CD4-positive, alpha-beta T cell treated with Interleukin-17A for 4 hours (primary cell): ENCODE measurements at places on chromosomes 3 and 15.

DNA sequence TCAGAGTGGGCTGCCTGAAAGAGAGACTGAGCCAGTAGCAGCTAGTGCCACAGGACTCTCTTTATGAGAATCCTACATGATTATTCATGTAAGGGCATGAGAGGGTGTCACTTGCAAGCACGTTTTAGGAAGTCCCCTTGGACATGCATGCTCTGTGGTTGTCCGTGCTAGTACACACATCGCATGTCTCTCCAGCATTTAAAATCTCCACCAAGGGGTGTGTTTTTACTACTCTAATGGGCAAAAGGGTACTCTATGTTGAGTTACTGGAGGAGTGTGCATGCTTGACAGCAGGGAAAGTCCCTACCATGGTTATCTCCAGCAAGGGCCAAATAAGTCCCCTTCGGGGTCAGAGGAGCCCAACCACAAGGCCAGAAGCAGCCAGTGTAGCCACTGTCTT is 70.7 kb downstream of the DCLK3 start:
- DNase-seq, result no peak

- DNase-seq, result no peak
Observed at GRCh38 chr15:64807051-64807749, 18.2 kb downstream of the PIF1 start.

GRCh38 chr3:58998476-58999117 is 51.2 kb downstream of the CFAP20DC start:
- DNase-seq, result no peak

DNA sequence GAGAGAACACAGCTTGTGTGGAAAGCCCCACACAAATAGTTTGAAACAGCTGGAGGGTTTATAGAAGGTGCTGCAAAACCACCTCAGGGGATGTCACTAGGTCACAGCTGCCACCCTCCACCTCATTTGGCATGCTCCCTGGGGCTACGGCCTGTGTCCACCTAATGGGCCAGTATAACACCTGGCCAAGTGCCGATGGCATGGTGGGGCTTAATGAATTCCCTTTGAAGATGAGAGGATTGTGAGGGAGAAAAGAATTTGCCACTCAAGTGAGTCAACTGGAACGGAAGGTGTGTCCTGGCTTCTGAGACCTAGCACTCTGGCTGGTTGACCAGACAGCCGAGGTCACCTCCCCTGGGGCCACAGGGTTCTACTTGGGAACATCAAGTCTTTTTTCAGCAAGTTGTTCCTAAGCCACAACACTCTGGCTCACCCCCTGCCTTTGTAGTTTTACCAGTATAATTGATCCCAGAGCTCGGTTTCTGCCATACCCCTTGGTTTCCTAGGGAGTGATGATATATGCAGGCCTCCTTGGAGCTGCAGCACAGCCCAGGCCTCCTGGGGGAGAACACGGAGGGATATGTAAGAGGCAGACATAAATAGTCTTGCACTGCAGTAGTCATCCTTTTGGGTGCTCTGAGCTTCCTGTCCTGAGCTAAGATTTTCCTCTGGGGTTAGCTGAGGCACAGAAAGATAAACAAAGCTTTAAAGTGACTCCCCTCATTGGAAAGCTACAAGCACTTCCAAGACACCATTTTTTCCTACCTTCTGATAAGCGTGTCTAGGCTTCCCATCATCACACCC is 178.2 kb upstream of the LPP start:
- DNase-seq, result peak; percentile 18

GRCh38 chr3:101171681-101172191 is 148.6 kb downstream of the IMPG2 start:
- no peak for DNase-seq

GRCh38 chr3:69032737-69033136 is 19.3 kb upstream of the EOGT start:
- no peak for DNase-seq
